NCI-H1417 (cell line): ENCODE measurements at places on chromosomes 2 and 18.
A peak's percentile ranks its signal among the peaks of the same experiment; 100 is the strongest.

- DNase-seq, result no peak
Observed at GRCh38 chr2:68431316-68431972, 35.6 kb downstream of the FBXO48 start.

DNA sequence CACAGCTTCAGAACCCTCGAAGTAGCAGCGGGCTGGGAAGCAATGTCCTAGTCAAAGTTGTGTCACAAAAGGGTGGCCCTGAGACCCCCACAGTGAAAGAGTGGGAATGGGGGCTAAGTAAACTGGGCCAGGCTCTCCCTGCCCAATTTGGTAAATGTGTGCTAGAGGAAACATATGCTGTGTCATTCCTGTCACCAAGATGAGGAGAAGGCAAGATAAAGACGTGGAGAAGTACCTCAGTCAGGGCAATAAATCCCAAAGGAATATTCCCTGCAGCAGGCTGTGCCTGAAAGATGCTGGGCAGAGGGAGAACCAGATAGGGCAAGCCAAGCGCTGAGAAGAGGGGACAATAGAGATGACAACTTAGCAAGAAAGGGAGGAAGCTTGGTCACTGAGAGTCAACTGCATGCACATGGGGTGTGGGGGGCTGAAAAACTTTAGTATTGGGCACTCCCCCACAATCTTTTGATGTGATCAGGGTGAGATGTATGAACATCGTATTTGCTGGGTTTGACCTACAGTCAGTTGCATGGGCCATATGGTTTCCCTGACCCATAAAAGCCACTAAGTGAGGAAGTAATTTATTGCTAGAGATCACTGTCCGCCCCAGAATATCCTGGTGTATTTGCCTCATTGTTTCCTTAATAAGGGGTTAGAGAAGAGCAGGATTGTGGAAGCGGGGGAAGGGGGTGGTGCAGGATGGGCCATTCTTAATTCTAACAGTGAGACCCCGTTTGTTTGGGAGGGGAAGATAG is 49.9 kb upstream of the CXCR4 start:
- DNase-seq, result no peak

DNA sequence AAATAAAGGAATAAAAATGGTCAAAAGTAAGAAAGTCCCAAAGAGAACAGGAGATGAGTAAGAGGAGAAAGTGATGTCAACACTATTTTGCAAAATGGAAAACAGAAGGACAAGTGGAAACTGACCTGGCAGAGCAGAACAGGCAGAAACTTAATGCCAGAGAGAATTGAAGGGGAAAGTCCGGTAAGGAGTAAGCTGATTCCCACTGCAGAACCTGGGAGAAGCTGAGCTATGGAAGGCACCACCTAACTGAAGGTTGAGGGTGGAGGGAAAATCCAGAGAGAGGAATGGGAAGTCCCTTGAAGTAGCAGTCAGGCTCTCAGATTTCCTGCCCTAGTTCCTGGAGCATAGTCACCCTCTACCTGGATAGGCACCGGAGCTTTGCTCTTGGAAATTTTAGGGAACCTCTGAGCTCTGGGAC is 59.8 kb downstream of the MOGAT1 start:
- DNase-seq, result no peak

DNA sequence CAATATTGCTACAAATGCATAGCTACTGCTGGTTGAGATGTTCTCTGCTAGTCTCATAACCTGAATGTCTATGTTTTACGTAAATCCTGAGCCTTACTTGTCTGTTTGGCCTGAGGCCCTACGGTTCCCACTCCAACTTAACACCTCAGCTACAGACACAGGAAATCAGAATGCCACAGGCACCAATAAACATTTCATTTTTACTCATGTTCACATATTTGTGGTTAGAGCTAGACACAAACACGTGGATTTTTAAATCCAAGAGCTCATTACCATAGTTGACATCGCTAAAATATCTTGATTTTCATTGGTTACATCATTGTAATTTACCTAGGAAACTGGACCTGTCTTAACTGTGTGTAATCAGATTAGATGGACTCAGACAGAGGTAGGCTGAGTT is 263.8 kb upstream of the CDH19 start:
- DNase-seq, result no peak

GRCh38 chr18:61398961-61399705 is 65.9 kb downstream of the CDH20 start:
- no peak for DNase-seq

DNA sequence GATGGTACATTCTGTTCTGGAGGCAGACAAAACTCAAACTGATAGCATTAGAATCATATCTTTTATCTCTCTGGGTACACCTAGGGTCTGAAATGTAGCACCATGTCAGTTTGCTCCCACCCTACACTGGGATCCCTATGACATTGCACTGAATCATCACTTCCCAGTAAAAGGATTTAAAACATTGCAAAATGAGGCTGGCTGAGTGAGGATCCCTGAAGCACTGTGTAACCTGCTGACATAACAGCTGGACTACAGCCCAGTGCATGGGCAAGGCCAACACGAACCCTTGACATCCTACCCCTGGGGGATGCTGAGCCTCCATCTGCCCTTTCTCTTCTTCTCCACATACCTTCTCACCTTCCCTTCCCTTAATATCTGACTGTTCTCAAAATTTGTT is 253.2 kb downstream of the TTC32 start:
- no peak for DNase-seq

GRCh38 chr18:6313415-6313814 is 101.3 kb downstream of the L3MBTL4 start:
- DNase-seq, result no peak

DNA sequence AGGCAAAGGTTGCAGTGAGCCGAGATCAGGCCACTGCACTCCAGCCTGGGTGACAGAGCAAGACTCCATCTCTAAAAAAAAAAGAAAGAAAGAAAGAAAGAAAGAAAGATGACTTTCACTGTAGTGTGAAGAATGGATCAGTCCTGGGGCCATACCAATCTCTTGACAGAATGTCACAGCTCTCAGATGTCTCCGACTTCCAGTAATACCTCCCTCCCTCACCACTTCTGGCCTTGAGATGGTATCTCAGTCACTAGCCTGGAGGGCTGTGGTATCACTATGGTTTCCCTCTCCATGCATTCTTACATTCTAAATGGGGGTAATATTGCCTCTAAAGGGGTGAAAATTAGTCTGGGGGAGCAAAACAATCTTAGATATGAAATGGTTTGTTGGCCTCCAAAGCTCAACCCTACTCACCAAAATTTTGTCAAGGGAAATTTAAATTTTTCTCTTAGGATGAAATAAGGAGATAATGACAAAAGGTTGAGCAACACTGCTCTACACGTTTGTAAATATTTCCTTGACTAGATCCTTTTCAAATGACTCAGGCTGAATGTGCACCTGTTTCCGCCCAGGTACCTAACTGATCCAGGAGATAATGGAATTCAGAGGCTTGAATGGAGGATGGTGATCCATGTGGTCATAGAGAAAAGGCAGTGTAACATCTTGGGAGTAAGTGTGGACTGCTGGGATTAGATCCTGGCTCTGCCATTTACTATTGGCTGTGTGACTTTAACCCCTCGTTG is 19.9 kb upstream of the SPRED2 start:
- DNase-seq, result no peak

DNA sequence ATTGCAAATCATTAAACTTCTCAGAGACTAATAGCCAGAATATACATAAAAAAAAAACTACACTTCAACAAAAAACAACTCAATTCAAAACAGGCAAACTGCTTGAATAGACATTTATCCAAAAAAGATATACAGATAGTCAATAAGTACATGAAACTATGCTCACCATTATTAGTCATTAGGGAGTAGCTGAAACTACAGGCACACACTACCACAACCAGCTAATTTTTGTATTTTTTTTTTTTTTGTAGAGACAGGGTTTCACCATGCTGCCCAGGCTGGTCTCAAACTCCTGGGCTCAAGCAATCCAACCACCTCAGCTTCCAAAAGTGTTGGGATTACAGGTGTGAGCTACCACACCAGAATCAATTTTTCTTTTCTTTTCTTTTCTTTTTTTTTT is 16.9 kb downstream of the RPRD1A start:
- DNase-seq, result no peak

DNA sequence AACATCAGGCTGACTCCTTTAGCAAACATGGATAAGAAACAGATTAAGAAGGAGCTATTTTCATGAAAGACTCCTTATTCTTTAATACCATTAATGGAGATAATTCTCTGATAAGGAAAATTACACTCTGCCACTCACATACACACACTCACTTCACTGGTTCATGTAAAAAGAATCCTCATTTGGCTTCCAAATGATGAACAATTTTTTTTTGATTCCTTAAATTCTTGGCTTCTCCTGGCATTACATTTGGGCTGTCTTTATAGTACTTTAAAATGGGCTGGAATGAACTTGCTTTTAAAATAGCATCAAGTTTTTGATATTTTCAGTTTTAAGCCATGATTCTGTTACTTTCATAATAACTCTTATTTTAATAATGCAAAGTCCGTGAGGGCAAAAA is 328.6 kb downstream of the SLC8A1 start:
- no peak for DNase-seq

GRCh38 chr18:48813321-48813720 is 137.4 kb downstream of the SMAD7 start:
- no peak for DNase-seq

DNA sequence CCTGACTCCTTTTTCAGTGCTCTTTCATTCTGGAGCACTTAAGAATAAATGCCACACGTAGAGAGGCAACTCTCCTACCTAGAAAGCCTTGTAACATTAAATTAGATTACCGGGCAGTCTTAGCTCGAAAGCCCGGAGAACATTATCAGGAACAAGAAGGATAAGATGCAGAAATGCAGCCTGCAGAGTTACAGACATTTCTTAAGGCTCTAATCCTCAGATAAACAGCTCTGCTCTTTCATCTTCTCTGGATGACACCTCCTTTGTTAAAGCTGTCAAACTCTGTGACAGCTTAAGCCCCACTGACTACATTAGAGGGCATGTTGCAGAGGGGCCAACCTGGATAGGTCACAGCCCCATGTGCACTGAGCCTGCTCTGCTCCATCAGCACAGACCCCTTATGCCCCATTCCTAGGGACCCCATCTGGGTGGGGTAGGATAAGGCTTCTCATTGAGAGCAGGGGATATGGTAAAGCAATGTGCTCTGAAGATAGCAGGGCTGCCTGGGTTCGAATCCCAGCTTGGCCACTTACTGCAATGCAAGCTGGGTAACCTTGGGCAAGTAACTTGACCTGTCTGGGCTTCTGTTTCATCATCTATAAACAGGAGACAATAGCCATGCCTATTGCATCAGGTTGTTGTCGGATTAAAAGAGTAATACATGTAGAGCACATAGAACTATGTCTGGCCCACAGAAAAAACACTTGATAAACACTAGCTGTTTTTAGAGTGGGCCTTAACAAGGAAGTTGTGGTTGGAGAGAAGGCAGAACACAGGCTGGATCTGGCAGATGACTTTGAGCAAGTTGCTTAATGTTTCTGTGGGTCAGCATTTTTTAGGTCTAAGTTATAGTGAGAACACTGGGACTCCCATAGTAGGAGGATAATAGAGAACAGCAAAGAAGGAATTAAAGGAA is 111.4 kb downstream of the THNSL2 start:
- DNase-seq, result no peak

DNA sequence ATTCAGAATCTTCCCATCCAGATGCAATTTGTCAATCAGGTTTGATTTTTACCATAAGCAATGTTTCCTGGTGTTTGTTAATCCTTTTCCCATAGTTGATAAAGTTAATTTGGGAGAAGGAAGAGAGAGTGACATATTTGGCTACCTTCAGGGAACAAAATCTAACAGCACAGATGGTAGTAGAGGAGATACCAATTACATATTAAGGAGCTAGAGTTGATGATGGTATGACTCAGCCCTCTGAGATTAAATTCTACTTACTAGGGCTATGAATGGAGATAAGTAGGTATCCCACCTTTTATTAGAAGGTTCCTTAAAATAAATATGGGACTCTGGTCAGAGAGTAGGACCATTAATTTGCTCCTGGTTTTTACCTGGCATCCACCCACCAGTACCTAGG is 139.7 kb downstream of the EHBP1 start:
- no peak for DNase-seq

- DNase-seq, result no peak
Observed at GRCh38 chr2:109722026-109722425, 72.1 kb upstream of the RGPD5 start.

DNA sequence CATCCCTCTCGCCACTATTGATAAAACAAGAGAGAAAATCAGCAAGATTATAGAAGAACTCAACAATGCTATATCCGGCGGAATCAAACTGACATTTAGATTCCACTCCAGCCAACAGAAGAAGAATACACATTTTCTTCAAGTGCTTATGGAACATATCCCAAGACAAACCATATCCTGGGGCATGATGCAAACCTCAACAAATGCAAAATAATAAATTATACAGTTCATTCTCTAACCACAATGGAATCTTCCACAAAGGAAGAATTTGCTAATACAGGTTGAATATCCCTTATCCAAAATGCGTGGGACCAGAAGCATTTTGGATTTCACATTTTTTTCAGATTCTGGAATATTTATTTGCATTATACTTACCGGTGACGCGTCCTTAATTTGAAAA is 51.4 kb upstream of the YPEL5 start:
- DNase-seq, result no peak

DNA sequence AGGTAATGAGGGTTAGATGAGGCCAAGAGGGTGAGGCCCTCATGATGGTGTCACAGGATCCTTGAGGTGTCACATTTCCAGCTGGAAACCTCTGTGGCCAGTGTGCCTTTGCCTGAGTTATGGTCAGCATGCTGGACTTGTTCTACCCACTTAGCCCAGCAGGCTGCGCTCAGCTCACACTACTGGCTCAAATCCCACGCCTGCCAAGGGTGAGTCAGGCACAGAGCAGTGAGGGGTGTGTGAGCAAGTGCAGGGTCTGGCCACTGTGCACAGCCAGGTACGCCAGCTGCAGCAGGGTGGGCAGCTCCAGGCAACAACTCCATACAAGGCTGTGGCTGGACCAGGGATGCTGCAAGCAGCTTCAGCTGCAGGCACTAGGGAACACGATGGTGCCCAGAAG is 616.6 kb upstream of the FSHR start:
- peak; percentile 19 for DNase-seq

GRCh38 chr2:152363936-152364335 is 29.0 kb downstream of the FMNL2 start:
- no peak for DNase-seq

DNA sequence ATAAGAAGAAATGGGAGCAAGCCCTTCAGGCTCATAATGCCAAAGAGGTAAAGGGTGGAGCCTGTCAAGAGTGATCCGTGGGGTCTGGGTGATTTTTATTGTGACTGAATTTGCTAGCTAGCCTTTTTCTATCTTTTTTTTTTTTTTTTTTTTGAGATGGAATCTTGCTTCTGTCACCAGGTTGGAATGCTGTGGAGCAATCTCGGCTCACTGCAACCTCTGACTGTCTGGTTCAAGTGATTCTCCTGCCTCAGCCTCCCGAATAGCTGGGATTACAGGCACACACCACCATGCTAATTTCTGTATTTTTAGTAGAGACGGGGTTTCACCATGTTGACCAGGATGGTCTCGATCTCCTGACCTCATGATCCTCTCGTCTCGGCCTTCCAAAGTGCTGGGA is 29.1 kb downstream of the DRC1 start:
- DNase-seq, result no peak

GRCh38 chr2:196935432-196935831 is 8.9 kb upstream of the PGAP1 start:
- DNase-seq, result no peak

GRCh38 chr2:64863097-64863820 is 125.9 kb upstream of the SLC1A4 start:
- no peak for DNase-seq

- no peak for DNase-seq
Observed at GRCh38 chr18:45236676-45237075, 378.6 kb upstream of the SLC14A2 start.

GRCh38 chr2:168565112-168565511 is 109.0 kb downstream of the CERS6 start:
- no peak for DNase-seq

GRCh38 chr2:24838541-24838940 is 45.3 kb downstream of the CENPO start:
- no peak for DNase-seq
